ENCODE measurements at places on chromosomes 4 and X.

GRCh38 chr4:110612631-110613269 lies 10.1 kb downstream of the PITX2 start:
- no peak for DNase-seq

GRCh38 chrX:9482837-9483236 lies 18.0 kb downstream of the TBL1X start:
- no peak for DNase-seq

GRCh38 chrX:149807747-149808458 lies 26.2 kb downstream of the MAGEA9 start:
- DNase-seq, result no peak

DNA sequence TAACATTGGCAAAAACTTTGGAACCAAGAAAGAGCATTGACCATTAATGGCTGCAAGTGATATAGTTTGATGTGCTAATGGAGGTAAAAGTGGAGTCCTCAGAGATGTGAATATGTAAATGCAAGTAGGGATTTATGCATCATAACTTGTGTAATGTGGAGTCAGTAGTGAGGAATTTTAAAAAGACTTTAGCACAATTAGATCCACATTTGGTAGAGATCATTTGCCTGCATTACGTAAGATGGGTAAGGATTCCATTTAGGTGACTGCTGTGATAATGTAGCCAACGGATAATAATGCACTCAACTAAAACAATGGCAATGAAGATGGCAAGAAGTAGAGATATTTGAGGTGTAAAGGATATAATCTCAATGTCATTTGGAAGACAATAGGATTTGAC lies 1128.4 kb downstream of the ADGRL3 start:
- DNase-seq, result no peak

- no peak for DNase-seq
These were observed 881 bp downstream of the LRCH2 start for GRCh38 chrX:115232933-115233496.

- DNase-seq, result no peak
These were observed 301.2 kb downstream of the PACRGL start for GRCh38 chr4:21001490-21001889.

DNA sequence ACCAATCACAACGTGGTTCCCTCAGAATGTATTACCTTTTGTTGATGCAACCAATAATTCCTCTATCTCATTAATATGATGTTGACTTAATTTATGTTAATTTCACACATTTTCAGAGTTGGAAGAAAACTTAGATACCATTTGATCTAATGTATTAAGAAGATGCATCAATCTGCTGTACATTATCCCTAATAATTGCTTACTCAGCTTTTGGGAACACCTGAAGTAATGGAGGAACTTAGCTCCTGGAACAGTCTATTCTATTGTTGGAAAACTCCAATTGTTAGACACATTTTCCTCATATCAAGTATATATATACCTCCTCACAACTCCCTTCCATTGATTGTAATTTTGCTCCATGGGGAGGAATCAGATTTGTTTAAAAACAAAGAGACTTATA lies 38.9 kb downstream of the ZDHHC15 start:
- no peak for DNase-seq

DNA sequence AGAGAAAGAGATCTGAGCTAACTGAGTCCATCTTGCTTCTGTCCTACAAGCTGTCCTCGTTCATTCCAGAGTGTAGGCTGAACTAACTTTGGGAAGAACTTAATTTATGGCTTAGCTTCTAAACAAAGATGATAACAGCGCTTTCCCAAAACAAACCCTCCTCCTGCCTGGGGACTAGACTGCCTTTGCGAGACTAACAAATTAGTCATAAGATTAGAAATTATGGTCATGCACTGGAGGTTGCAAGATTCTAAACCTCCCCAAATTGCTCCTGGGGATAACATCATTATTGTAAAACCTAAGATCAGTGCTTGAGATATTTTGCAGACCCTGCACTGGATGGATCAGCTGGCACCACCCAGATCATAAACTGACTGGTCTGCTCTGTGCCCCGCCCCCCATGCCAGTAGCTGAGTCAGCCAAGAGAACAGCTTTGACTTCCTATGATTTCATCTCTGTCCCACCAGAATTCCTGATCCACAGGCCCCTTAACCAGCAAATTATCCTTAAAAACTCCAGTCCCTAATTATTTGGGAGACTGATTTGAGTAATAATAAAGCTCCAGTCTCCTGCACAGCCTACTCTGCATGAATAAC lies 883.3 kb downstream of the TRIML1 start:
- no peak for DNase-seq

GRCh38 chrX:33817266-33817665 lies 314.8 kb downstream of the FAM47A start:
- no peak for DNase-seq

DNA sequence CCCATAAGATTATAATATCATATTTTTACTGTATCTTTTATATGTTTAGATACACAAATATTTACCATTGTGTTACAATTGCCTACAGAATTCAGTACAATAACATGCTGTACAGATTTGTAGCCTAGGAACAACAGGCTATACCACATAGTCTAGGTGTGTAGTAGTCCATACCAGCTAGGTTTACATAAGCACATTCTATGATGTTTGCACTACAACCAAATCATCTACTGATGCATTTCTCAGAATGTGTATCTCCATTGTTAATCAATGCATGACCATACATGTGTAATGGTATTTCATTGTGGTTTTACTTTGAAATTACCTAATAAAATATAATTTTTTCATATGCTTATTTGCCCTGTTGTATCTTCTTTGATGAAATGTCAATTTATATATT lies 288.1 kb upstream of the PCDH10 start:
- no peak for DNase-seq

DNA sequence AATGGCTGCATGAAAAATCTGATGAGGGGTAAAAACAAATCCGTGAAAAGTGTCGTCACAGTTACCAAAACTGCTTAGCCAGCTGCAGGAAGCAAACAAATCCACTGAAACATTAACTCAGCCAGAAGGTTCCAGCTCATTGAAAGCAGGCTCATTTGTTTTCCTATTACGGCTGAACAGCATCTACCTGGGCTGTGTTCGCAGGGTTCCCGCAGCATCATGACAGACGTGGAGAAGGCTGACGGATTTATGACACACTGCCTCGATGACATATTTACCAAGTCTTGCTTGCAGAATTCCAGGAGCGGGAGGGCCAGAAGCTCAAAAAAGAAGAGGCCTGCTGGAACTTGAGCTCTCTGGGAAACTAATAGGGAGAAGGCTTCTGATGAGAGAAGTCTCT lies 781.1 kb downstream of the RAB28 start:
- DNase-seq, result no peak

DNA sequence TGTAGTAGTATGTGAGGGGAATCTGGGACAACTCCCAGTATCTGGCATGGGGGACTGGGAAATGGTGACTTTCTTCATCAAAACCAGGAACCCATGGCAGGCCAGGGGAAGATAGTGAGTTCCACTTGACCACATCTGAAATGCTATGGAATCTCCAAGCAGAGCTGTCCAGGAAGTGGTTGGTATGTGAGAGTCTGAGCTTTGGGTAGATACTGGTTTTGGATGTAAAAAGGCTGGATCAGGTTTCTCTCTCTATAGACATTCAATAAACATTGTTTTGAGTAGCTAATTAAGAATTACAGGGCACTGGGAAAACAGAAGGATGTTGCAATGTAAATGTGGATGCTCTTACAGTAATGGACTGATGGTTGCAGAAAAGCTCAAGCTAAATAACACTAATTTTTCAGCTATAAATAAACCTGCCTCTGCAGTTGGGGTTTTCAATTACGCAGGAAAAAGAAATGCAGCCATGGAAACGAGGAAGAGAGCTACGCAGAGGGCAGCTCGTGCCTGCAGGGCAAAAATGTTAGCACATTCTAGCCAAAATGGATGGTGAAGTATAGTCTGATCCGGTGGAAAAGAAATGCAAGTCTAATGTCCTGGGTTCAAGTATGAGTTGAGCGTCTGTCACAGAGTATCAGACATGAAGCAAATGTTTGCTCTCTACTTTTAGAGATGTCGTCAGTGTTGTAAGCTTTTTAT lies 13.4 kb upstream of the CHRNA9 start:
- no peak for DNase-seq

DNA sequence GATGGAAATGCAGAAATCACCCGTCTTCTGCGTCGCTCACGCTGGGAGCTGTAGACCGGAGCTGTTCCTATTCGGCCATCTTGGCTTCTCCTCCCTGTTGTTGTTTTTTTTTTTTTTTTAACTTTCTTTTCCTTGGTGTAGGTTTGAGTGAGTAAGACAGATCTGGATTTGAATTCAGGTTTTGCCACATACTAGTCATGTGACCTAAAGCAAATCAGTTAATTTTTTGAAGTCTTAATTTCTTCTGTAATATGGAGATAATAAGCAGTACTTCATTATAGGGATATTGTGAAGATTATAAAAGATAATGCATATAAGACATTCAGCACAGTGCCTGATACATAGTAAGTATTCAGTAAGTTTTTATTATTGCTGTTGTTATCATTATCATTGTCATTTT lies 41.5 kb upstream of the BRS3 start:
- no peak for DNase-seq

GRCh38 chrX:27964432-27964831 lies 16.8 kb downstream of the DCAF8L1 start:
- no peak for DNase-seq

- no peak for DNase-seq
These were observed 42.4 kb downstream of the RAI2 start for GRCh38 chrX:17818726-17819125.

DNA sequence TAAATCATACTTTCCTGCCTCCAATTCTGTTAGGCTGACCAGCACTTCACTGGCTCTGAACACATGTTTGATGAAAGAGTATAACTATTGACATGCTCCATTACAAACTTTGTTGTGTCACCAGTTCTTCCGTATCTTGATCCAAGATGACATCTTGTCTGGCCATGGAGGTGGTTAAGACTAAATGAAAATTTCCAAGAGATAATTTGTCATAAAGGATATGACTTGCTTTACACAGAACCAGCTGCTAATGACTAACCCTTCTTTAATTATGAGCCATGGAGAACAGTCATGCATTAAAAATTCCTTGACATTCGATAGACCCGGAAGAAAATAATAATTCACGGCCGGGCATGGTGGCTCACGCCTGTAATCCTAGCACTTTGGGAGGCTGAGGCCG lies 17.7 kb upstream of the N4BP2 start:
- DNase-seq, result no peak

DNA sequence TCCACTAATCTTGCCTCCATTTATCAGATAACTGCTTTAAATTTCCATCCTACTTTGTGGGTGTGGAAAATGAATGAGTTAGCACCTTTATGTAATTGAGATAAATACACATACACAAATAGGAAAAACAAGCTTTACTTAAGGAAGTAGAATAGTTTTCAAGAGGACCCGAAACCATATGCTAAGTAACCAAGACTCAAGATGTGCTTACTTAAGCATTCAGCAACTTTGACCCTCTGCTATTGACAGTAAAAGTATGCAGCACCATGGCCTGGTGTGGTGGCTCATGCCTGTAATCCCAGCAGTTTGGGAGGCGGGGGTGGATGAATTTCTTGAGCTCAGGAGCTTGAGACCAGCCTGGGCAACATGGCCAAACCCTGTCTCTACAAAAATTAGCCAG lies 29.9 kb downstream of the RNF175 start:
- no peak for DNase-seq

GRCh38 chr4:78613522-78614321 lies 62.2 kb downstream of the ANXA3 start:
- DNase-seq, result no peak

GRCh38 chr4:121686255-121686654 lies 10.5 kb downstream of the ANXA5 start:
- no peak for DNase-seq

- no peak for DNase-seq
These were observed 45.1 kb downstream of the ASIC5 start for GRCh38 chr4:155820887-155821518.

GRCh38 chr4:23009093-23009492 lies 316.4 kb downstream of the GBA3 start:
- no peak for DNase-seq

- DNase-seq, result no peak
These were observed 21.1 kb upstream of the HNRNPD start for GRCh38 chr4:82394896-82395295.

DNA sequence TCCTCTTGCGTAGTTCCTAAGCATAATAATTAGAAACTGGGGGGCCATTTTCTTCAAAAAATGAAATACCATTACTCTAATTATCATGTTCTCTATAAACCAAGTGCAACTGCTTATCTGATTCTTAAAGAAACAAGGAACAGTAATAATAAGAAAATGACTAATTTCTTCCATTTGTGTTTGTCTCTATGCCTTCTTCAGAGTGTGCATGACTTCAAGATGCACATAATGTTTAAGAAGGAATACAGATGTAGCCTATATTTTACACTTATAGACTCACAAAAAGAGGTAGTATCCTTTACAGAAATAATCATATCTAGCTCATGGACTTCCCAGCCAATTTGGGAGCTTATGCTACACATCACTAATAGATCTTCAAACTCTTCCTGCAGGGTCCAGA lies 131.7 kb downstream of the CHRNA9 start:
- DNase-seq, result no peak

- no peak for DNase-seq
These were observed 24.2 kb downstream of the ARHGAP6 start for GRCh38 chrX:11641349-11642065.

- no peak for DNase-seq
These were observed 28.8 kb downstream of the ARHGAP10 start for GRCh38 chr4:147760695-147761094.

DNA sequence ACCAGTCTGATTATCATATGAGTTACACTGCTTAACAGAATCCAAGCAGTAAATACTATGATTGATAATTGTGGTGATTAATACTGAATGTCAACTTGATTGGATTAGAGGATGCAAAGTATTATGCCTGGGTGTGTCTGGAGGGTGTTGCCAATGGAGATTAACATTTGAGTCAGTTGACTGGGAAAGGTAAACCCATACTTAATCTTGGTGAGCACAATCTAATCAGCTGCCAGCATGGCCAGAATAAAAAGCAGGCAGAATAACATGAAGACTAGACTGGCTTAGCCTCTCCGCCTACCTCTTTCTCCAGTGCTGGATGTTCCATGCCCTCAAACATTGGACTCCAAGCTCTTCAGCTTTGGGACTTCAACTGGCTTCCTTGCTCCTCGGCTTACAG lies 961.3 kb downstream of the ADGRL3 start:
- DNase-seq, result no peak

DNA sequence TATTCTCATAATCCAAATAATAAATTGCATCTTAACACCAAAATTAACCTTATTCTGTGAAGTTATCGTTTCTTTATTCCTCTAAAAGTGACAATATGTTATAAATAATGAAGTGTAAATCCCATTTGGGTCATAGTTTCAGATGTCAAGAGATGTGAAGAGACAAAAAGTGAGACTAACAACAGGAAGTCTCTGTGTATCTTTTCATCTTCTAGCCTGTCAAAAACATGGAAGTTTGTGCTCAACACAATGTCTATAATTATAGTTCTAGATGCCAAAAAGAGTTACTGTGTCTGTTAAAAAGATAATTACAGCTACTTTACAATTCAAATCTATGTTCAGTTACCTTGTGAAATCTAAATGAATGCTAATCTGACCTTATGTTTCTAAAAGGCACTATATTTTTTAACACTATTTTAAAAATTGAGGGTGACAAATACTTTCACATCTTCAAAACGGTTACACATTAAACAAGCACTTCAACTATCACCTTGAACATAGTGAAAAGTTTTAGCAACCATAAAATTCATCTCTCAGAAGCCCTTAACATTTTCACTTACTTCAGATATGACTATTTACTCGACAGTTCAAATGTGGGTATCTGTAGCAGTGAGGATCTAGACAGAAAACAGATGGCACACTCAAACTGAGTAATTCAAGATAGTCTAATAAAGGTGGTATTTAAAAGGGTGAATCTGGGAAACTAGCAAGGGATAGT lies 509.8 kb downstream of the ARAP2 start:
- no peak for DNase-seq
